ENCODE measurements at places on chromosomes 7 and 10. TPM values are rescaled to one million over a fixed set of nuclear protein-coding genes. Genes with fewer than 3 reads are reported as not detected.

WDR86 gene
- 22.0 TPM for total RNA-seq

MEOX2 gene
- 48.3 TPM for total RNA-seq

TMEM225B gene
- 0.84 TPM for total RNA-seq

EN2 gene
- total RNA-seq = 0.09 TPM

HDAC9 gene
- total RNA-seq = 15.6 TPM

HYAL4 gene
- not detected for total RNA-seq

RBP3 gene
- total RNA-seq = not detected

TAS2R5 gene
- total RNA-seq = 2.3 TPM

PRPS1L1 gene
- not detected for total RNA-seq

EBLN1 gene
- total RNA-seq = not detected

FRMD4A gene
- total RNA-seq = 119 TPM

NOC3L gene
- total RNA-seq = 23.1 TPM

ALOX5 gene
- 40.6 TPM for total RNA-seq

ZC3HAV1L gene
- total RNA-seq = 16.8 TPM

PPP1R9A gene
- total RNA-seq = 6.3 TPM

SFTPD gene
- not detected for total RNA-seq

CRYGN gene
- not detected for total RNA-seq

GPC2 gene
- not detected for total RNA-seq

CPXM2 gene
- 19.2 TPM for total RNA-seq

EIF5AL1 gene
- 0.19 TPM for total RNA-seq

WNT2 gene
- 0.95 TPM for total RNA-seq

ODAD2 gene
- 0.31 TPM for total RNA-seq

PRR15 gene
- 2.8 TPM for total RNA-seq

UNCX gene
- total RNA-seq = not detected

LIPN gene
- total RNA-seq = not detected

TLL2 gene
- not detected for total RNA-seq

MYO3A gene
- total RNA-seq = not detected

PRKCQ gene
- 0.79 TPM for total RNA-seq

NAT16 gene
- total RNA-seq = 0.09 TPM

ZNF804B gene
- not detected for total RNA-seq

TCERG1L gene
- total RNA-seq = not detected

CDK6 gene
- total RNA-seq = 19.0 TPM

SP8 gene
- total RNA-seq = not detected

REPIN1 gene
- total RNA-seq = 40.6 TPM

All from omental fat pad (tissue), 4 donors.